Activated CD4-positive, alpha-beta T cell treated with anti-CD3 and anti-CD28 coated beads, Interleukin-2, amount 50 U/mL, for 1 hour (primary cell): ENCODE measurements at places on chromosomes 3 and 15.

- no peak for DNase-seq
Observed at GRCh38 chr15:57994221-57995049, 71.1 kb downstream of the ALDH1A2 start.

DNA sequence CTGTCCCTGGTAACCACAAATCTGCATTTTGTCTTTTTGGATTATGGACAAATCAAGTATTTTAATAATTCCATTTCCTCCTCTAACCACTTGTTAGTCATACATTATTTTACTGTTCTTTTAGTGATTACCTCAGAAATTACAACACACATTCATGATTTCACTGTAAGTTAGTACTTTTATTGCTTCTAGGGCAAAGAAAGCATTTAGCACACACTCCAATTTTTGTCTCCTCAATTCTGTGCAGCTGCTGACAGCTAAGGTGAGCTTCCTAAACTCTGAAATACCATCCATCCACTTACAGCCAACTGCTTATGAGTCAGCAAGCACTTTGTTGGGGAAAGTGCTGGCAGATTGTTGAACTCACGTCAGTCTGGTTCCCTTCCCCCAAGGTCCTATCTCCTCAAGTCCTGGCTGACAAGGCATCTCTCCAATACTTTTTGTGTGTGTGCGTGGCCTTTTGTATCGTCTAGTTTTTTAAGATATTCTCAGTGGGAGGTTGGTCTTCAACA, 49.4 kb upstream of the TNFAIP8L3 start:
- no peak for DNase-seq

DNA sequence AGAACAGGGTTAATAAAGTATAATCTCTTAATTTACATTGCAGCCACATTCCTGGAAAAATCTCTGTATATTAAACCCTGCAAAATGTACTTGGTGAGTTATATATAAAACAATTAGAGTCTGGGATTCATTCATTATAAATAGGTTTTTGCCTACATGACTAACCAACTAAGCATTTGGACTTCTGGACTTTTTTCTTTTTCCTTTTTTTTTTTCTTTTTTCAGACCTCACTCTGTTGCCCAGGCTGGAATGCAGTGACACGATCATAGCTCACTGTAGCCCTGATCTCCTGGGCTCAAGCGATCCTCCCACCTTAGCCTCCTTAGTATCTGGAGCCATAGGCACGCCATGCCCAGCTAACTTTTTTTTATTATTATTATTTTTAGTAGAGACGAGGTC, 4.5 kb downstream of the DNAJC13 start:
- DNase-seq: no peak

- no peak for DNase-seq
Observed at GRCh38 chr15:97561529-97561928, 399.0 kb upstream of the ARRDC4 start.

DNA sequence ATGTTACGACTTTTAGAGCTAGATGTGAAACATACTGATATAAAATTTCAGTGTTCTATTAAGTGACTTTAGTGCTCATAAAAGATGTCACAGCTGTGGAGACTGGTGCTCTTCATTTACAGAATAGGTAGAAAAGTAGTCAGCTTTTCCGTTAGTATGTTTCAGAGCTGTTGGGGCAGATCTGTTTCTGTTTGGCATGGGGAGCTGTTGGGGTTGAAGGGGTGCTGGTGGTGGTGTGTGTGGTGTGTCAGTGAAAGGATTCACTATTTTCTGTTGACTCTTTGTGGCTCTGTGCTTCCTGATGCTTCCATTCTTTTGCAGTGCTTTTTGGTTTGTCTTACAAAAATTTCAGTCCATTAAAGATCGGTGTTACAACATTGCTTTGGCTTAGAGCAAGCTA, 3.2 kb downstream of the UBE2E2 start:
- DNase-seq: no peak

DNA sequence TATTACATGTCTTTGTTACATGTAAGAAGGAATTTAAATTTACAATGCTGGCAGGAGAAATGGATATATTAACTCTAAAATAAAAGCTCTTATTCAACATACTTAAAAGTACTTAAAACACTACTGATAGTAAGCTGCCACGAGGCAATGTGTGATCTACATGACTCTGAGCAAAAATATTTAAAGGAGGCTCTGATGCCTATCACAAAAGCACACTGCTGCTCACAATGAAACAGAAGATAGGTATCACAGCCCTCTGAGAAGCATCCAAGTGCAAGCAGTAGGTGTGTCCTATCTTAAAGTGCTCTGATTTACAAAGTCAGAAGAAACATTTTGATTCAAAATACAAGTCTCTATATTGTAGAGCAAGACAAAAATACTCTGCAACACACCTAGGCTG, 371.2 kb upstream of the WNT5A start:
- no peak for DNase-seq

DNA sequence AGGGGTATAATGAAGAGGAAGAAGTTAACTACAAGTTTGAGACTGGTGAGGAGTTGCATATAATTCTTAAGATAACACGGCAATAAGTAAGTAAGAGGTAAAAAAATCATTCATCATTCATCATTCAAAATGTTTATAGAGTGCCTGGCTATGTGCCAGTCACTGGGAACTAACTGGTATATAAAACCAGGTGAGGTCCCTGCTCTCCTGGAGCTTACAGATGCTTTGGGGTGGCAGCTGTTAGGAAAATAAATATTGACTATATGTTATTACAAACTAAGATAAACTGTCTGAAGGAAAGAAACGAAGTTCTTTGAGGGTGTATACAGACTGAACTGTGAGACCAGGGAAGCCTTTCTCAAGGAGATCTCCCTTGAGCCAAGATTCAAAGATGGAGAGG, 2.9 kb downstream of the CASR start:
- no peak for DNase-seq

- DNase-seq: no peak
Observed at GRCh38 chr3:13713396-13713795, 164.5 kb downstream of the FBLN2 start.

DNA sequence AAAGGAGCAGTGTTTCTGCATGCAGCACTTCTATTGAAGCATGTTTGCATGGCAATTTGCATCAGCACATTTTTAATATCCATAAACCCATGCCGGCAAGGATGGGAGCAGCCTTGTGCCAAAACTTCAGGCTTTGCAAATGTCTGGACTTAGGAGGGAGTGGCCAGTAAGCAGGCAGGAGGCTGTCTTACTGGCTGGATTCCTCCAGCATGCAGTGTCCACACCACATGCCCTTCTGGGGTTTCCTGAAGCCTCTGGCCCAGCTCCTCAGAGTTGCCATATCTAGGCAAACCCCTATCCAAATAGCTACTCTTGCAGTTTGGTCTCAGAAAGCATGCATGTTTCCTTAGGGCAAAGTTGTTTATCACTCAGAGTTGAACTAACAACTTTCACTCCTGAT, 139.1 kb upstream of the MRPS22 start:
- DNase-seq: no peak

DNA sequence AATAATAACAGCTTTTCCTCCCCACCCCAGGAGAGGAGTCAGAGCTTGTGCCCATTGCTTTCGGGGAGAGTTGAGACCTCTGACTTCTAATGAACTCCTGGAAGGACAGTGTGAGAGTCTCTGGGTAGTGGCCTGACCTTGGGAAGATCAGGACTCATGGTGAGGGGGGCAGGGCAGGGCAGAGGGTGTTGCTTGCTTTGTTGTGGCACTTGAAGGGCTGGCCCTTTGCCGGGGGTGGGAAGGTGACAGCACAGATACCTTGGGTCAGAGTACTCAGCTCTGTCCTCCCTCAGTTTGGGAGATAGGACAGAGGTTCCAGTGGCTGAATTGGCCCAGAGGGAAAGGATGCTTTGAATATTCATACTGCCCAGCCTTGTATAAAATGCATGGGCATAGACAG, 15.8 kb downstream of the RBP2 start:
- no peak for DNase-seq

- DNase-seq: no peak
Observed at GRCh38 chr3:152175528-152175889, 93.2 kb upstream of the MBNL1 start.

- DNase-seq: no peak
Observed at GRCh38 chr3:48990636-48991469, 812 bp downstream of the P4HTM start.

DNA sequence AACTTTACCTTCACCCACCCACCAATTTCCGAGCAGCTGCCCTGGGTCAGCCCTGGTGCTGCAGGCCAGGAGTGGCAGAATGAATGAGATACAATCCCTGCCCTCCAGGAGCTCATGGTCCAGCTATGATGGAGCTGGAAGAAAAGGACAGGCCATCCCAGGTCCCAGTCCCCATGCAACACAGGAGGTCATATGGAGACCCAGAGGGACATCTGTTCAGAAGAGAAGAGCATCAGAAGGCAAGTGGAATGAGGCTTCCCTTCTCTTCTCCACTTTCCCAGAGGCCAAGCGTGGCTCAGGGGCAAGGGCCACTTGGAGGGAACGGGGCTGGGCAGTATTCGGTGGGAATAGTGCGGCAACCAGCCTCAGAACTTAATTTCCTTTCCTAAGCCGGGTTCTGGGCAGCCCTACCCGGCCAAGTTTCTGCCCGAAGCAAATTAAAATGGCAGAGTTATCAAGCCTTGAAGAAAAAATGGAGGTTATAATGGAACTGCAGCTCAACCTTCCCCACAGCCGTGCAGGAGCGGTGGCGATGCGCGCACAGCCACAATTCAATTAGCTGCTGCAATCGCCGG, 35.9 kb downstream of the TLE3 start:
- DNase-seq: no peak
